ENCODE measurements at places on chromosomes 1 and 21. TPM values are rescaled to one million over a fixed set of nuclear protein-coding genes. Genes with fewer than 3 reads are reported as not detected.

Gene OTUD3
- polyA plus RNA-seq, result 1.7 TPM

Gene KCND3
- not detected for polyA plus RNA-seq

Gene TEDDM1
- polyA plus RNA-seq, result not detected

GRCh38 chr21:37463083-37463801, 96.7 kb downstream of the DYRK1A start:
- peak; percentile 40 for DNase-seq
- H3K4me3 ChIP-seq, result peak overlapping the region; percentile 71
- H3K27ac ChIP-seq, result peak overlapping the region; percentile 83
- no peaks in the 10 kb centered on the region for H3K36me3 ChIP-seq
- H3K27me3 ChIP-seq, result peaks cover 15% of the 10 kb centered on the region

Gene F5
- 1.3 TPM for polyA plus RNA-seq

- H3K4me1 ChIP-seq, result no peaks in the 10 kb centered on the region
- no peak overlapping the region for H3K4me3 ChIP-seq
- H3K27me3 ChIP-seq, result peaks cover 4% of the 10 kb centered on the region
- no peaks in the 10 kb centered on the region for H3K36me3 ChIP-seq
- no peak for DNase-seq
- H3K27ac ChIP-seq, result no peak overlapping the region
These were observed 77.4 kb downstream of the DIRAS3 start for GRCh38 chr1:67973051-67973450.
